ENCODE measurements at places on chromosomes 6 and 20.

- DNase-seq, result no peak
Observed at GRCh38 chr6:71375676-71376075, 87.1 kb downstream of the OGFRL1 start.

DNA sequence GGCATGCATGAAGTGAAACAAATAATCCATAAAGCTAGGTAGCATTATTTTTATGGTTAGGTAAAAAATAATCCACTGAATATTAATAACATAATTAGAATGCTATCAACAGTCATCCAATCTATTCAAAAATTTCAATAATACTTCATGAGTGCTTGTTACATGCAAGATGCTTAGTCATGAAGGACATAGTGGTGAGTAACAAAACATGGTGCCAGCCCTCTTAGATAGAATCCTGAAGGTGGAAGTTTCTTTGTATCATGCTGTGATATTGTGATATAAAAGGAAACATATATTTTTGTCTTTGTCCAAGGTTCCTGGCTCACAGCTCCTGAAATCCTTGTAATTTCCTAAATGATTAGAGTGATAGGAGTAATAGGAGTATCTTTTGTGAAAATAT, 14.9 kb downstream of the RCAN2 start:
- DNase-seq, result peak; percentile 58

DNA sequence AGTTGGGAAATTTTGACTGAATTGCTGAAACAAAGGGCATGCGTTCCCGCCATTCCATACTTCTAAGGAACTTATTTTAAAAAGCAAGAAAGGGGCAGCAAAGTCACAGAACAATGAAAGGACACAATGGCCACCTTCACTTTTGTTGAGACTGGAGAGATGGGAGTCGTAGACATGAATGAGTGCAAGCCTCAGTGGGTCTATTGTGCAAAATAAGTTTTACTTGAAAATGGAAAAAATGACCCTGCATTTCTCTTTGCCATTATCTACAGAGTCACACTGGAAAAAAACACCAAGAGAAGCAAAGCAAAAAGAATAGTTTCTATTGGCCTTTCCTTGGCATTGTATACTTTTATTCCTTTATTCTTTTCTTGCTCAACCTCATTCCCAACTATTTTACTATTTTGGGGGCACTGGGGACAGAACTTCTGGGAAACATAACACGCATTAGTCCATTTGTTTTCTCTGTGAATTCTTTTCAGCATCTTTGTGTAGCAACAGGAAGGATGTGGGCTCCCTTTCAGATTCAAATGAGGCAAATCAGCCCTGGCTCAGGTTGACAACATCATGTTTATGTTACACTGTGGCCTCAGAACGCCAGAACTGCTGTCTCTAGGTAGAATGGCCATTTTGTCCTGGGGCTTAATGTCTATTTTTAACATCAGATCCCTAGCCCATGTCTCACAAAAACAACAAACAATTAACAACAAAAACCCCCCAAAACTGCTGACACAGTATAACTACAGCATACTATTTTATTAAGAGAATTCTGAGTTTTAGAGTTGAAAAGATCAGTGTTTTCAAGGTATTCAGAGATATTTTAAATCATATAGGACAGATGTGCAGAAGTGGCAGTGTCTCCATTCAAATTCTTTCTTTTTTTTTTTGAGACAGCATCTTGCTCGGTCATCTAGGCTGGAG, 122.2 kb downstream of the FYN start:
- DNase-seq, result no peak

GRCh38 chr6:43983632-43984031, 143.6 kb downstream of the MRPL14 start:
- no peak for DNase-seq

DNA sequence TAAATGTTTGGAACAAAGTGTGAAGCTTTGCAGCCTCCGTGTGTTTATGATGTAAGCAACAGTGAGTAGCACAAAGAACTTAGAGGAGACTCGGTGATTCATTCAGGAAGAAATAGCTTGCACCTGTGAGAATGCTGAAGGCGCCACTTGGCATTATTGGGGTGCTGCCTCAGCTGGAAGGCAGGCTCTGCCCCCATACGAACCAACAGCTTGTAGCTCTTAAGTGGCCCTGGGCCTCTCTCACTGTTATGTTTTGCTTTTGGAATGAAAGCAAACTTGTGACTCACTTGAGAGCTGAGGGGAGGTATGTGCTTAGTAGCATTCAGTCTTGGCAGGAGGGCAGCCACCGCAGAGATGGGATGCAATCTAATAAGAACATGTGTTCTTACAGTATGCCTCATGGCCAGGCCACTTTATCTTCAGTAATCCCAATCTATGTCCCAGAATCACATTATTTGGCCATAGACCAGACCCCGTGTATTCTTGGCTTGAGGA, 310.7 kb downstream of the EYA4 start:
- DNase-seq, result no peak

DNA sequence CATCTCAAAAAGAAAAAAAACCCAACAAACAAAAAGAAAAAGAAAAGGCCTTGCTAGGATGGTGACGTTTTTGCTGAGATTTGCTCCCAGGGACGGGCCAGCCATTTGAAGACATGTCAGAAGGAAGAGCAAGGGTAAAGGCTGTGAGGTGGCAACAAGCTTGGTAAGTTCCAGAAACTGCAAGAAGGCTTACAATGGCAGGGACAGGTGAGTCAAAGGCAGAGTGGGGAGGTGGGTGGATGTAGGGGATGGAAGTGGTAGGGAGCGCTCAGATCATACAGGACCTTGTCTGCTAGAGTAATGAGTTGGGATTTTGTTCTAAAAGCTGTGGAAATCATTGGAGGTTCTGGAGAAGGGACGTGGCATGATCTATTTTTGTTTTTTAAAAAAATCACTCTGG, 4.3 kb downstream of the KIF3B start:
- no peak for DNase-seq

DNA sequence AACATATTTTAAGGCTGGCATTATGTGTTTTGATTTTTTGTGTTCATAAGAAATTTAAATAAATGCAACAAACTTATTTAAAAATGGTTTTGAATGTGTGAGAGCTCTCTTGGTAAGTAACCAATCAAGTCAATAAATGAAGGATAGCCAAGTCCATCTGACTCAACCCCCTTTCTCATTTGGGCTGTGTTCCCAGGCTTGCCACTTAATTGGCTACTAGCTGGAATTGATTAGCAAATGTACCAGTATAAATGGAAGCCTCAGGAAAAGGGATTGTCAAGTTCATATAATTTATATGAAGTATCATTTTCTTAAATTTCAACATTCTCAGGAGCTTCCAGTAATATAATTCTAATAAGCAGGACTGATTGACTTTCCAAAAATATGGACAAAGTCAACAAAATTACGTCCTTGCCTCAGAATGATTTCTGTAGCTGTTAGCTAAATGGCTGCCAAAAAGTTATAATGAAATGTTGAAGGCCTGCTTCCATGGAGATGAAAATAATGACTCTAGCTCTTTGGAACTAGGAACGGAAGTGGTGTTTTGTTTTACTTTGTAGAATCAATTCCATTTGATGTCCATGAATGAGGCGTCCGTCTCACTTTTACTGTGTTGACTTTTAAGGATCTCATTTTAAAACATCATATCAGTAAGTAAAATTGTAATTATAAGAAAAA, 614.9 kb downstream of the CDH26 start:
- no peak for DNase-seq

- DNase-seq, result peak; percentile 74
Observed at GRCh38 chr6:57085471-57085870, 4.5 kb upstream of the ZNF451 start.

DNA sequence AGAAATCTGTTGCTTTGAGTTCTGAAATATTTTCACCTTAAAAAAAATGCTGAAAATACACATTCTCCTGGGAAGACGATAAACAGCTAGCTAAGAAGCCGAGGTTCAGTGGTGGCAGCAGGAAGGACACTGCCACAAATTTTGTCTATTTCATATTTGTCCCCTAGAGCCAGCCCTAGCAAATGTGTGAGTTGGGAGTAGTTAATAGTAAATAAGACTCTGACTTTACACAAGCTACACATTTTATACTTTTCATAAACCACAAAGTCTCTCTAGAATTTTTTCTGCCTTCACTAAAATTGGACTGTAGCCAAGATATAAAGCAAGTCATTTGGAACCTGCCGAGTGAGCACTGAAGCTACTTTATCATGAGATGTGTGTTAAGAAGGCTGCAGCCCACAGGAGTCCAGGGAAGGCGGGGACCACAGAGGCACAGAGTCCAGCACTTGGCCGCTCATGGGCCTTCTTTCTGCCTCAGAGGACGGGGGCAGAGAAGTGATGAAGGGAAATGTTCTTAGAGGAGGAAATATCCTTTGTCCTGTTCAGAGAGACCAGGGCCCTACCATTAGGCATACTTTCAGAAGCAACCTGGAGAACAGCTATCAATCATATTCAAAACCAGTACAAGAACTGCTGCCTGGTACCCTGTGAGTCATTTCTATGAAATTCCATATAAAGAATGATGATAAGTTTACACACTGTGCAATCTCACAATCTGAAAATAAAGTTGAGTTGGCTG, 241.7 kb upstream of the TAB2 start:
- DNase-seq, result no peak

DNA sequence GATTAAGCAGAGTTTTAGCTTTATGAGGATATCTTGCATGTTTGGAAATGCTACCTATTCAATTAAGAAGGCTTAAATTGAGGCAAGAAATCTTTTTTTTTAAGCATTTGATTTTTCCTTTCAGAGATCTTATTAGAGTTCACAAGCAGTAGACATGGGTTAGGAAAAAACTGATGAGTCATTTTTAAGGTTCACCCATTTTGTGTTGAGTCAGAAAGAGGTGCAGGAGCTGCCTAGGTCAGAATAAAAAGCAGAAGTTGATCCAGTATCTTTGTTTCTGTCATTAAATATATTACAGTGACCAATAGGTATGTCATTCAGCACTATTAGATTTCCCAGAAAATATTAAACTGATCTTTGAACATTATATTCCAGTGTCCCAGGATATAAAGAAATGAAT, 306.8 kb downstream of the LMBRD1 start:
- DNase-seq, result no peak

- no peak for DNase-seq
Observed at GRCh38 chr20:50142812-50143211, 10.7 kb downstream of the PEDS1 start.

DNA sequence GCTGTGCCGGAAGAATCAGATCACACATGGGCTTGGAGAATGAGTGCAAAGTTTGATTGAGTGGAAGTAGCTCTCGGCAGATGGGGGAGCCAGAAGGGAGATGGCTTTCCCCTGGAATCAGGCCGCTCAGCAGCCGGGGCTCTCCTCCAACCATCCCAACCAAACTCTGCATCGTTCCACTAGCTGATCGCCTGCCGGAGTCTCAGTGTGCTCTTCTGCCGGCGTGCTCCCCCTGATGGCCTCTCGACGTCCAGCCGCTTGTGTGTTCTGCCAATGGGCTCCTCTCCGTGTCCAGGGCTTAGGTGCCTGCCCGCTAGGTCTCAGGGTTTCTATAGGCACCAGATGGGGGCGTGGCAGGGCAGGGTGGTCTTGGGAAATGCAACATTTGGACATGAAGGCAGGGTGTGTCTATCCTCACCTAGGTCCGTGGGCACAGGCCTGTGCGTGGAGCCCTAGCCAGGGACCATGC, 4.9 kb upstream of the BIRC7 start:
- peak; percentile 45 for DNase-seq

DNA sequence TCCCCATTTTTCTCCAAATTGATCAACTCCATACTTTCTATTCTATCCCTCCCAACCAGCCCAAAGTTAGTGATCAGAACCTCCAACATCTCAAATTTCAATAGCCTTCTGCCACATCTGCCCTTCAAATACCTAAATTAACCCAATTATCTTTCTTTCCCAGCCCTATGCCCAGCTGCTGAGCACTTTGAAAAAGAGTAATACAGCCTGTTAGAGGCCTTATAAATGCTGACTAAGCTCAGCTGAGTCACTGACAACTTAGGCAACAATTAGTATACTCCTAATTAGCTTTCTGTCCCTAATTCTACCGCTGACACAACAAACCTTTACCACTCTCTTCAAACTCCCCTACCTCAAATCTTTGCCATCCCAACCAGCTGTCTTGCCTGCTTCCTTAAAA, 23.5 kb downstream of the RUNX2 start:
- no peak for DNase-seq

GRCh38 chr6:110401585-110402176, 13.7 kb downstream of the DDO start:
- DNase-seq, result no peak

GRCh38 chr6:141736104-141736503, 396.6 kb upstream of the GJE1 start:
- no peak for DNase-seq

DNA sequence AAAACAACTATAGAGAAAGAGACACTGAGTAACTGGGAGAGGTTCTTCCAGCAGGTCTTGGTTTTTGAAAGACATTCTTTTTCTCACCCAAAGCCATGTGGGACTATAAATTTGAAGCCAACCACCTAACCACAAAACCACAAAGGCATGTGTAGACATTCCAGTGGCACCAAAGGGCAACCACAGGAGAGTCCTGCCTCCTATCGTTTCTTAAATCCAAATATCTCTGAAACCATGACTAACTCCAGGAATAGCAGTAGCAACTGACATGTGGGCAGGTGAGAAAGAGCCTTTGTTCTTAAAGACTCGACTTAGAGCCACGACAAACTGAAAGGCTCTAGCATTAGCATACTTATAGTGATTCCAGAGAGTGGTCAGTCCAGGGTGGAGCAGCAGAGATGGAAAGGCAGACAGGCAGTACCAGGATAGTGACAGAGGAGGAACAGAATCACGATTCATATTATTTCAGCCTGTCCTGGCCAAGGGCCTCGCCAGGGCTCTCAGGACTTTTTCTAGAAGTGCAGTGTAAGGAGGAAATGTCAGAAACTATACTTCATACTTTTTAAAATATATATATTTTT, 9.4 kb upstream of the COL9A1 start:
- no peak for DNase-seq

DNA sequence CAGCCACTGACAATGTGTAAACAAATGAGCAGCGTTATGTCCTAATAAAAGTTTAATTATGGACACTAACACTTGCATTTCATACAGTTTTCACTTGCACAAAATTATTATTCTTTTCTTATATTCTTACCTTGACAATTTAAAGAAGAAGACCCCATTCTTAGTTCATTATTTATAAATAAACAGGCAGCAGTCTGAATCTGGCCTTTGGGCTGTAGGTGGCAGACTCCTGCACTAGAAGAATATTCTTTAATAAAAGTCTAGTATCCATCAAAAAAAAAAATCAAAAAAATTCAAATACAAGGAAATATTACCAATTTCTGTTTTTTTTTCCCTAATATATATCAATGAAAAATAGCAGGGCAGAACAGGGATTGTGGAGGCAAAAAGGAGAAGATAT, 24.8 kb downstream of the PTCHD4 start:
- no peak for DNase-seq

- no peak for DNase-seq
Observed at GRCh38 chr6:39849228-39849627, 57.1 kb downstream of the DAAM2 start.

All from kidney capillary endothelial cell (primary cell).